ENCODE measurements at places on chromosomes 5 and 9.

- no peak for DNase-seq
Measured at GRCh38 chr9:79120533-79120932, 451.2 kb upstream of the TLE4 start.

DNA sequence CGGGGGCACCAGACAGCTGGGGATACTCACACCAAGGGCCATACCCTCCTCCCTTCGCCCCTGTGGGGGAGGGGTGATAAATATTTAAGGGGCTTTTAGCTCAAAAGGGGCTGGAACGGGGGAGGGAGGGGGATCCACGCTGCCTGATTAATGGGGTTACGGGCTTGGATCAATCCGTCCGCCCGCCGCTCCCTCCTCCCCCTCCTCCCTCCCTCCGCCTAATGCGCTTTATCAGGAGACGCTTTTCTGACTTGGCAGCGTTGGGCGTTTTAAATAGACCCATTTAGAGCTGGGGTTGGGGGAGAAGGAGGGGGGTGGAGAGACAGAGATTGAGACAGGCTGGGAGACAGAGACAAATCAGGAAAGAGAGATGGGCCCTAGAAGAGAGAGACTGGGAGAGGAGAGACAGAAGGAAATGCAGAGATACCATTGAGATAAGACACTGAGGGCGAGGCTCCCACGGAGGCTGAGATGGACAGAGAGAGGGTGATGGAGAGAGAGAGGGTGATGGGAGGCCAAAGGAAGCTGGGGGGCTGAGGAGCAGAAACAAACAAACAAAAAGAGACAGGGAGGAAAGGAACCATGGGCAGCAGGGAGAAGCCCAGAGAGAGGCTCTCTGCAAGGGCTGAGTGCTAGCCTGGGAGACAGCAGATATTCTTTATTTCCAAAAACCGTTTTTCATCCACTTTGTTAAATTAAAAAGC, 10.3 kb downstream of the CNTFR start:
- DNase-seq = peak; percentile 17

- DNase-seq = no peak
Measured at GRCh38 chr9:127519301-127520166, 68.2 kb downstream of the LRSAM1 start.

DNA sequence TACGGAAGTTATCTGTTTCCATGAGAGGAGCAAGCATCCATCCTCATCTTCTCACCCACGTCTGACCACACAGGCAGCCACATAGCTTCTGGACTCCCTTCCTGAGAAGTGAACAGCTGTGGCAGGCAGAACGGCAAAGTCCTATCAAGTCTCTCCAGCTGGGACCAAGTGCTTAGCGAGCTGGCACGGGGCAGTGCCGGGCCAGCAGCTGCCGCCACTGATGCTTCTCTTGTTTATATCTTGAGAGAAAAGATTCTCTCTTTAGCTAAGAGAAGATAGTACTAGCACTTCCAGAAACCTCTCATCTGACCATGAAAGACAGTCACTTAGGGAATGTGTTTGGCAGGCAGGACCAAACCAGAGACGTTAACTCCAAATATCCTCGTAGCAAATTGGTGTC, 37.2 kb downstream of the PLAC8L1 start:
- DNase-seq = no peak

GRCh38 chr5:15522187-15522520, 22.2 kb downstream of the FBXL7 start:
- no peak for DNase-seq

- no peak for DNase-seq
Measured at GRCh38 chr5:111942661-111943401, 185.8 kb upstream of the NREP start.

DNA sequence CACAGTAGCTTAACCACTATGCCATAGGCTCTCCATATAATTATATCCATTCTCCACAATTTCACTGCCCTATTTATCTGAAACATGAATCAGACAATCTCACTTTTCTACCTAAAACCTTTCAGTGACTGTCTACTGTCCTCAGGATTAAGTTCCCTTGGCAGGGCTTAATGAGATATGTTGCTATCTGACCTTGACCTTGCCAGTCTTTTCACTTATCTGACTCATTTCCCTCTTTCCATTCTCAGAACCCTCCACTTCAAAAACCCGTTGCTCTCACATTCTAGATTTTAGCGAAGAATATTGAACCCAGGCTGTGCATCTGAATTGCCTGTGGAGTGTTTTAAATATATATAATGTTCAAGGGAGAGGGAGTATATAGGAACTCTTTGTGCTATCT, 452.1 kb upstream of the MPDZ start:
- DNase-seq = no peak

- DNase-seq = no peak
Measured at GRCh38 chr9:105444130-105444529, 3.7 kb upstream of the FSD1L start.

GRCh38 chr9:10050016-10050415, 562.8 kb downstream of the PTPRD start:
- no peak for DNase-seq

GRCh38 chr9:3736161-3736560, 210.4 kb upstream of the RFX3 start:
- DNase-seq = no peak

DNA sequence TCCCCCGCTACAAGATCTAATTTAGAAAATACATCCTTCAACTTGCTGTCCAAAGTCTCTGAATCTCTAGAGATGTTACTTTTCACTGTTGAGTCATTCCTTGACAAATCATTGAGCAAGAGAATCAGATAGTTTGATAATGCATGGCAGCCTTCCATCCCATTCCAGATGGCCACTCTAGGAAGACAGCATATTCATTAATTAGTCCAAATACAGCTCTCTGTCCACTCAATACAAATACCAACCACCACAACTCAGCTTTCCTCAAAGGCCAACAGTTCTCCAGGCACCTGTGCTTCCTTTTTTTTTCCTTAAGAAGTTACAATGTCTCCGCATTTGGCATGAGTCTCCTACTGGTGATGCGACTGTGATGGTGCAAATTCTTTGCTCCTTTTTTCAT, 72.3 kb downstream of the DROSHA start:
- no peak for DNase-seq

DNA sequence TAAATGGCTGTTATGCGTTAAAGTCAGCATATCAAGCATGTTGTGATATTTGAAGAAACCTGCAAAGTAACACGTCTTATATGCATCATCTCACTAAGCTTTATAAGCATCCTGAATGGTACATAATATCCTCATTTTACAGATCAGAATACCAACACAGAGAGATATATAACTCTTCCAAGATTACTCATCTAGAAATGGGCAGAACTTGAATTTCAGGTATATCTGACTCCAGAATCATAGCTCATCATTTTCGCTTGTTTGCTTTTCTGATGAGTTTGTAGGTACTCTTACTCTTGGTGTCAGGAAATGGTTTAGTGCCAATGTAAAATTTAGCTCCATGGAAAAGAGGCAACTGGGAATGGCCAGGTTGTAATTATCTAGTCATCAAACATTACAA, 232.3 kb upstream of the ANKH start:
- no peak for DNase-seq

DNA sequence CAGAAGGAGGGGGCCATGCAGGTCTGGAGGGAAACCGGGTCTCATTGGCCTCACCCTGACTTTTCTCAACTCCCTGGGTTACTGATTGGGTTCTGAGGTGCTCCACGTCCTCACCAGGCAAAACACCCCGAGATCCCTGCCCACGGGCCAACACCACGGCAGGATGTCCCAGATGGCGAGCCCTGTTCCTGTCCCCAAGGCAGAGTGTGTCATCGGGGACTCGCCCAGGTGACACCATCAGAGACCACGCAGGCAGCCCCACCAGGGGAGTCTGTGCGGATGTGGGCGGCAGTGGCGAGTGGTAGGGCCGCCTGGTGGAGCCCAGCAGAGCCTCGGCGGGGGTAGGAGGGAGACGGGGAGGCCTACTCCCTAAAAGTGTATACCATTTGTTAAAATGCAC, 59.0 kb upstream of the UBAC1 start:
- no peak for DNase-seq

GRCh38 chr9:87478226-87478992, 19.3 kb upstream of the DAPK1 start:
- DNase-seq = no peak

DNA sequence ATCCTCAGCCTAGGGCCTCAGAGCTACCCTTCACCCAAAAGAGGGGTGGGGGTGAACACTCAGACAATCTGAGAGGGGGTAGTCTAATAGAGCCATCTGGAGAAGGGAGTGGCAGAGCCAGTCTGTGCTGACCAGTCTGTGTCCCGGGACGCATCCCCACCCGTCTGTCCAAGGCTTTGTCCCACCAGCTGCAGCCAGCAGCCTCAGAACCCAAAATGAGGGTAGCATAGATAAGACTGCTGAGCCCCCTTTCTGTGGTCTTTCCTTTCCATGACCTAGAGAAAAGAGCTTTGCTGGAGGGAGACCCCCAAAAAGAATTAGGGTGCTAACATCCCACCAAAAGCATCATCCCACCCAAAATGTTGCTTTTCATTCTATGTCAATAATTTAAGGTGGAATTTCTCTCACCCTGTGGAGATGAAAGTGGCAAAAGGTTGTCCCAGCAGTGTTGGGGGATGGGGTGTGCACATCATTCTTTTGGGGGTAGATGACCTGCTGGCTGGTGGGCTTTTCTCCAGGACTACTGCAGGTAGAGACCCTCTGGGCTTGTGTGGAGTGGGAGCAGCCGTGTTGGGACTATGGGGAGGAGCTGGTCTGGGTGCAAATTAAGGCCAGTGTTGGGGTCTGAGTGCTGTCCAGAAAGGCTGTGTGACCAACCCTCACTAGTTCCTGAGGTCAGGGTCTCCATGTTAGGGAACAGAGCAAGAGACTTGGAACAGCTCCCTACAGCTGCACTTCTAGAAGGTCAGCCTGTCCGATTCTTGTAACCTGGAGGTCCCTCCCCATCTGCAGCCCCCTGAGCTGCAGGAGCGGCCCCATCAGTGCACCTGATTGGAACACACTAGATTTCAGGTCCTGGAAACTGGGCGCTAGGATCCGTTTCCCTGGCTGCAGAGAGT, 19.9 kb downstream of the URM1 start:
- no peak for DNase-seq

GRCh38 chr9:124267271-124267807, 9.6 kb downstream of the NEK6 start:
- DNase-seq = no peak

DNA sequence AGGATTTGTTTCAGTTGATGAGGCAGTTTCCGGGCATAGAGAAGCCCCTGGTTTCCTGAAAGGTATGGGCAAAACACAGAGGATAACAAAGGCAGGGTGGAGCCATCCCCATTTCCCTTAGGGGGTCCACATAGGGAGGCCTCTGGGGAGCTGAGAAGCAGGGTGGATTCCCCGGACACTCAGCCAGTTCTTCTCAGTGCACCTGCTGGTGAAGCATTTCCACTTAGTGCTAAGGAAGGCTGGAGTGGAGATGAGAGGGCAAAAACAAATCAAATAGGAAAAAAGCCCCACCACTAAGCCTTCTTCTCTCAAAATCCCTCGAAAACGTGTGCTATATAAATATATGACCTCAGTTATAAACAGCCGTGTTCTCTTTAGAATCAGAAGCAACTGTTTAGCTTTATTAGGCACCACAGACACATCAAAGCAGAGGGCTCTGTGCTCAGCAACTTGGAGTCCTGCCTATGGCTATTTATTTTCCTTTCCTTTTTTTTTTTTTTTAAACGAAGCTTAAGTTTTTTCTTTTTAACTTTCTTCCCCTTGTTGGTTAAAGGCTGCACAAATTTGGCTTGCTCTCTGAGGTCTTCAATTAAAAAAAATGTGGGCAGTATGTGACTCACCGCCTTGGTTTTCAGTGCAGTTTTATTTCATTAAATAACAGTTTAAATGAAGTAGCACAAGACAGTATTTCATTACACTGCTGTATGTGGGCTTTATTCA, 67.7 kb downstream of the PRDM6 start:
- no peak for DNase-seq

DNA sequence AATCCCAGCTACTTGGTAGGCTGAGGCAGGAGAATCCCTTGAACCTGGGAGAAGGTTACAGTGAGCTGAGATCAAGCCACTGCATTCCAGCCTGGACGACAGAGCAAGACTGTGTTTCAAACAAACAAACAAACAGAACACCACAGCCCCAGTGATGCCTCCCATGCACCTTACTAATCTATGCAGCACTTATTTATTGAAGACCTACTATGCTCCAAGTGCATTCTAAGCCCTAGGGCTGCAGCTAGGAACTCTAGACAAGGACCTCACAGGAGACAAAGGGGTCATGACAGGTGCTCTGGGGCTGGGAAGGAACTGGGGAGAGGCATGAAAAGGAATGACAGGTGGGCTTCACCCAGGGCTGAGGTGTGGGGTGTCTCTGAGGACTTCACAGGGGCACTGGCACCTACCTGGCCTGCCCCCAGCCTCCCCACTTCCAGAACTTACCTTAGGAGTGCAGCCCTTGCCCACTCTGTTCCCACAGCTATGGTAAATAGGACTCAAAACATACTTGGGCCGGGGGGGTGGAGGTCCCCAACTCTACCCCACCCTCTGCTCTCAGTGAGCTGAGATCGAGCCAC, 69.4 kb downstream of the C9orf50 start:
- no peak for DNase-seq

DNA sequence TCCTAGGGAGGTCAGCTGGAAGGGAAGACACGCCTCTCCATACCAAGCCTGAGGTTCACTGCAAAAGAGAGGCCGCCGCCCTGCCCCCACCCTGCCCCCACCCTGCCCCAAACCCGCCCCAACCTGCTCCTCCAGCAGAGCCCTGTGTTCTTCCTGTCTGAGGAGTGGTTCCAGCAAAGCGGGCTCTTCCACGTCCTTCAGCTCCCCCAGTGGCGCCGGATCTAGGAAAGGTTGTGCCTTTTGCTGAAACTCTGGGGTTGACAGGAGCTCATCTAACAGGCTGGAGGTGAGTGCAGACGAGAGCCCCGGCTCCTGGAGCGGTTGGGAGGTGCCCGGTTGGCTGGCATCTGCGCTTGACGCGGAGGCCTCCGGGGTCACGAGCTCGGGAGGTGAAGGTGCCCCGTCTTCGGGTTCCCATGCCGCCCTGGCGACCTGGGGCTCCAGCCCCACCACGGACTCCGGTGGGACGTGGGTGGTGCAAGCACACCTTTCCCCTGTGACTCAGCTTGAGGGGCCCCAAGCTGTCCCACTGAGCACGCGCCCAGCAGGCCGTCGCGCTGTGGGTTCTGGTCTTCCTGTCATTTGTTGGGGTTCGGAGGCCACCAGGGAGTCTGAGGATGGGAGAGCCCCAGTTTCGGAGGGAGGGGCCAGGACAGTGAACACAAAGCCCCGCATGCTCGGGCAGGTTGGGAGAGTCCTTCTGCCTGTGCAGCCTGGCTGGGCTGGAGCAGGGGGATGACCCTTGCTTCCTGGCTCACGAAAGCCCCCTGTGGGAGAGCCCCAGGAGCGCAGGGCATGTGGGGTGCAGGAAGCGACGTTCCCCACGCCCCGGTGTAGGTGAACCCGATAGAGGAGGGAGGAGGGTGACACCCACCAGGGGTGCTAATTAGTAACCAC, 1467.1 kb downstream of the FOXD4L5 start:
- no peak for DNase-seq

Measured in NCI-H1436 (cell line).